ENCODE measurements at places on chromosomes 11 and 22. TPM values are rescaled to one million over a fixed set of nuclear protein-coding genes. Genes with fewer than 3 reads are reported as not detected.

The SLC5A1 gene
- total RNA-seq: not detected

The LDLRAD3 gene
- total RNA-seq: 3.8 TPM

The HIKESHI gene
- 129 TPM for total RNA-seq

The P2RY2 gene
- 1.3 TPM for total RNA-seq

- DNase-seq: no peak
Observed at GRCh38 chr22:41245917-41246499, 5.3 kb upstream of the CHADL start.
